Upper lobe of right lung (tissue), 1 donor: ENCODE measurements at places on chromosomes 4 and X. TPM values are rescaled to one million over a fixed set of nuclear protein-coding genes. Genes with fewer than 3 reads are reported as not detected.

DNA sequence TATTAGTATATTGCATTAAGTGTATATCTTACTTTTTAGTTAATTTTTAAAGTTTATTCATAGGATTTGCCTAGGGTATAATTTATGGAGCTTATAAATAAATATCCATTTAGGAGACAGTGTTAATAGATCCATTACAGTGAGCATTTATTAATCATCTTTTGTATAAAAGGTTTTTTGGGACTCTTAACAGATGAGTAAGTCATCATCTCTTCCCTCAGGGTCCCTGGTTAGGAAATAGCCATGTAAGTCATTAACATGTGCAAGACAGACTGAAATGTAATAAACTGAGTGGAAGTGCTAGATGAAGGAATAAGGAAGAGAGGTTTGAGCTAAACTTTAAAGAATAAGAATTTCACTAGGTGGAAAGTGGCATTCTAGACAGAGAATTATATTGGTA, 69.2 kb downstream of the PAQR3 start:
- no peak for DNase-seq

DNA sequence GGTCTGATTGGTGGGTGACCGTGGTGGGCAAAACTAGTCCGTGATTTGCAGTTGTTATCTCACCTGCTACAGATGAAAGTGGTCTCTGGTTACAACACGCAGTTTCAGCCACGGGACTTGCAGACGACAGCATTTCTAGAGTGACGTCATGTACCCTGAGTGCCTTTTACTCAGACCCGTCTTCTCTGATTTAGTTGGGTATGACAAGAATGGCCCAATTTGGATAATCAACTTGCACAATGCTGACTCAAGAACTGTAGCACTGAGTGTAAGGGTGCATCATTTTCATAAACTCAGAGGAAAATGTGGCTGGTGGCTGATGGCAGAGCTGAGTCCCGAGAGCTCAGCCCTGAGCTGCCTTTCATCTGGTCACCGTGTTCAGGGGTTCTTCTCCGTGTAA, 281.4 kb upstream of the FRG1 start:
- no peak for DNase-seq

DNA sequence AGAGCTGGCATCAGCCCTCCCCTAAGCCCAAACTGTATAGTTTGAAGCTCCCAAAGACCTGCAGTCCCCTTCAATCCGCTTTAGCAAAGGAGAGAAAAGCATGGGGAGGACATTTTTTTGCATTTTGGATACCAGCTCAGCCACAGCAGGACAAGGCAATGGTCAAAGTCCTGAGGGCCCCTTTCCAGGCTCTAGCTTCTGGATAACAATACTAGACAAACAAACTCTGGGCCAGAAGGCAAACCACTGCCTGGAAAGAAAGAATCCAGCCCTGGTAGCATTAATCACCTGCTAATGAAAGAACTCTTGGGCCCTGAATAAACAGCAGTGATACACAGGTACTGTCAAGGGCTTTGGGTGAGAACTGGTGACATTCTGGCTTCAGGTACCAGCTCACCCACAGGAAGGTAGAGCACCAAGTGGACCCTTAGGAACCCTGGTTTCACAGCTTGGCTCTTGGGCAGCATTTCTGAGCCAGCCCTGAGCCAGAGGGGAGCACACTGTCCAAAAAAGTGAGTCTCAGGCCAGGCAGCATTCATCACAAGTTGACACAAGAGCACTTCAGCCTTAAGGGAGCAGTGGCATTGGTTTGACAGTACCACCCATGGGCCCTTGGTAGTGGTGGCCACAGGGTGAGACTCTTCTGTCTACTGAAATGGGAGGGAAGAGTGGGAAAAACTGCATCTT, 62.5 kb downstream of the SPIN3 start:
- no peak for DNase-seq

- no peak for DNase-seq
Observed at GRCh38 chr4:58658701-58659100, 1548.5 kb upstream of the IGFBP7 start.

- DNase-seq: no peak
Observed at GRCh38 chr4:11720292-11720691, 291.6 kb upstream of the HS3ST1 start.

The CSAG3 gene
- total RNA-seq: not detected

The POLA1 gene
- 11.1 TPM for total RNA-seq

The PARM1 gene
- 78.0 TPM for total RNA-seq

- no peak for DNase-seq
Observed at GRCh38 chrX:39309018-39309635, 507.9 kb downstream of the MID1IP1 start.

GRCh38 chrX:31679861-31680260, 608.0 kb upstream of the FTHL17 start:
- DNase-seq: no peak

DNA sequence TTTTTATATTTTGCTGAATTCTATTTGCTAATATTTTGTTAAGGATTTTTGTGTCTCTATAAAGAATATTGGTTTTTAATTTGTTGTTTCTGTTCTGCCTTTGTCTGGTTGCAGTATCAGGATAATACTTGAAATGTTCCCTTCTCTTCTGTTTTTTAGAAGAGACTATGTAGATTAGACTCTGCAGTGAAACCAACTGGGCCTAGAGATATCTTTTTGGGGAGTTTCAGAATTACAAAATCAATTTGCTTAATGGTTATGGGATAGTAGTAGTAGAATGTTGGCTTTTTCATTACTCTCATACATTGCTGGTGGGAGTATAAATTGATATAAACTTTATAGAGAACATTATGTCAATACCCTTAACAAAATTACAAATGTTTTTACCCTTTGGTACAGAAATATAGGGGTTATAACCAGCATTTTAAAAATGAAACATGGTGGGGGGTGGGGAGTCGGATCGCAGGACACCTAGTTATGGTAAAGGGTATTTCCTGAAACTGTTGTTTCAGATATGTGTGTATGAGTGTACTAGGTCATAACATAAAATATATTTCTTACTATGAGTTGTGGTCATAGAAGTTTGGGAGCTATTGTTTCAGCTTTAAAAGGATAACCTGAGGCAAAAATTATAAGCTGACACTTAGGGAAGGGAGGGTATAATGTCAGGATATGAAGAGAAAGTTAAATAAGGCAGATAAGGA, 29.0 kb downstream of the CLOCK start:
- no peak for DNase-seq

- DNase-seq: no peak
Observed at GRCh38 chrX:72408885-72409284, 103.2 kb upstream of the CITED1 start.

GRCh38 chr4:77740480-77740879, 78.7 kb downstream of the CNOT6L start:
- DNase-seq: no peak

- DNase-seq: no peak
Observed at GRCh38 chrX:2781698-2782097, 29.9 kb downstream of the XG start.

DNA sequence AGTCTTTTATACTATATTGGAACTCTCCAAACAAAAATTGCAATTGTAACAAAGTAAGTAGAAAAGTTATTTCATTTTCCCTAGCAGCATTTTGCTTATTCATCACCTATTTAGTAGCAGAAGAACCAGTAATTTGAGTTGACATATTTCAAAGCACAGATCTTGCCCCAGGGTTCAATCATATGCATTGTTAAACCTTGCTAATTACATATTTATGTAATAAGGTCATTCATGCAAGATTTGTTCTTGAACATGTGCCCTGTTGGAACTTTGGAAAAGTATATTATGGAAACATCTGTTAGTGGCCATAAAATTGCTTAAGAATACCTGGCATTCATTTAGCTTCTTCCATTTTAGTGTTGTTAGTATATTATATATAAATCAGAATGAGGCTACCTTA, 191.7 kb downstream of the TLL1 start:
- no peak for DNase-seq

DNA sequence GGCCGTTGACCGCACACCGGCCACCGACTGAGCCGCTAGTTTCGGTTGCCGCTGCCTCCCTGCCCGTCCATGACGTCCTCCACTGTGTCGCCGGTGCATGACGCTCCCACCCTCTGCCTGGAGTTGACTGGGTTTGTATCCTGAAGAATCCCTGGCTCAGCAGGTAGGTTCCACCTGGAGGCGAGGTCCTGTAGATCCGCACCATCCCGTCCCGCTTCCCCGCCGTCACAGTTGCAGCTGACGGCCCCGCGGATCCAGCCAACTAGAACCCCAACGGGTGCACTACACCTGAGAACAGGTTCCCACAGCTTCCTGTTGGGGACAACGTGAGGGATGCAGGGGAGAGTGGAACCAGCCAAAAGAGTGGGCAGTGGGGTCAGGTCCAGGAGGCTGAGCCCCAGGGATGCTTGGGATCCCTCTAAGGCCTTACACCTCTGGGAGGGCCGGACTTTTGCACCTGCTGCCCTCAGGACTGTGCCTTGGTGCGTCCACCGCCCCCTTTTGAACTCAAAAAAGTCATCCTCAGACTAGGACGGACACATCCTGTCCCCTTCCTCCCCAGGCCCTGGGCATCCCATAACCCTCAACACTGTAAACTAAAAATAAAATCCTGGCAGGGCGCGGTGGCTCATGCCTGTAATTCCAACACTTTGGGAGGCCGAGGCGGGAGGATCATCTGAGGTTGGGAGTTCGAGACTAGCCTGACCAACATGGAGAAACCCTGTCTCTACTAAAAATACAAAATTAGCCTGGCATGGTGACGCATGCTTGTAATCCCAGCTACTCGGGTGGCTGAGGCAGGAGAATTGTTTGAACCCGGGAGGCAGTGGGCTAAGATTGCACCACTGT, 1.1 kb upstream of the SLBP start:
- DNase-seq: peak; percentile 35

DNA sequence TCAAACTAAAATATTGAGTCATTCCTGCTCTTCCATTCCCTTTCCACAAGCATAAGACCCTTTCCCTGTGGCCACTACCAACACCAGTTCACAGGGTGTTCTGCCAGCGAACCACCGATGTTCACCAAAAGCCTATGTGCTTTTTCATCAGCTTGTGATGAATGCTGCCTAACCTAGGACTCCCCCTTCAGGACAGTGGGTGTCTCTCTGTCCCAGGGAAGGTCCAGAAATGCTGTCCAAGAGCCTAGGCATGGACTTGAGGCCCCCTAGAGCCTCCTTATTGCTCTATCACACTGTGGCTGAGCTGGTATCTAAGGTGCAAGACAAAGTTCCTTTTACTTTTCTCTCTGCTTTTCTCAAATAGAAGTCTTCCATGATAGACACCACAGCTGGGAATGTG, 1015.6 kb downstream of the PCDH19 start:
- no peak for DNase-seq

The SLC7A11 gene
- total RNA-seq: 3.8 TPM

The PRDM8 gene
- total RNA-seq: 1.7 TPM

DNA sequence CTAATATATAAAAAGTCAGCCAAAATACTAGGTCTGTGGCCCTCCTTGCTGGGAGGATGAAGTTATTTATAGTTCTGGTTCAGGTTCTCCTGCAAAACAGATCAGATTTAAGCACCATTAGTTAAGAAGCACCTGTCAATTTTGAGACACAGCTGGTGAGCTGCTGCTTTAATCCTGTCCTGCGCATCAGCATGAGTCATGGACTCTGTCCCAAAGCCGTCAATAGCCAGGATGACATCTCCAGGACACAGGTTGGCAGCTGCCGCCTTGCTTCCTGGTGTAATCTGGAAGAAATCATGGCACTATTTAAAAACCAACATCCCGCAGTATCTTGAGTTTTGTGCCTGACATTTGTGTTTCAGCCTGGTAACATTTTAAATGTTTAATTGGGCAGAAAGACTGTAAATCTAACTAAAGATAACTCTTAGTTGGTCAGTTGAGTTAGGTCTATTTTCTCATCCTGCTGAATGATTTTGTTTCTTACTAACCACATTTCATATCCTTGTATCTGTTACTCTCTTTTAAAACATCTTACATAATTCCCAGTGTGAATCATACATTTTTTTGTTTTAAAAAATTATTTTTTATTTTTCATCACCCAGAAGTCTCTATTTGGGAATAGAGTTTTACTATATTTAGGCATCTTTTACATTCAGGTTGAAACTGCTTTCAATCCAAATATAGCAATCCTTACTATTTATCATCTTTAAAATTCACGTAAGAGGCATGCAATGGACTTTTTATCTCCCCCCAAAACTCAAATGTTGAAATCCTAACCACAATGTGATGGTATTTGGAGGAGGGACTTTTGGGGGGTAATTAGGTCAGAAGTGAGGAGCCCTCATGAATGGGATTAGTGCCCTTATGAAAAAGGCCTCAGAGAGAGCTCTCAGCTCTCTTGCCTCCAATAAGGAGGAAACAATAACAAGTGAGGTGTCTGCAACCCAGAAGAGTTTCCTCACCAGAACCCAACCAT, 10.1 kb downstream of the PDLIM3 start:
- DNase-seq: no peak
